ENCODE measurements at places on chromosomes 1 and 21. TPM values are rescaled to one million over a fixed set of nuclear protein-coding genes. Genes with fewer than 3 reads are reported as not detected.

GRCh38 chr1:231591466-231591865 lies 35.1 kb upstream of the DISC1 start:
- no peak for DNase-seq

DNA sequence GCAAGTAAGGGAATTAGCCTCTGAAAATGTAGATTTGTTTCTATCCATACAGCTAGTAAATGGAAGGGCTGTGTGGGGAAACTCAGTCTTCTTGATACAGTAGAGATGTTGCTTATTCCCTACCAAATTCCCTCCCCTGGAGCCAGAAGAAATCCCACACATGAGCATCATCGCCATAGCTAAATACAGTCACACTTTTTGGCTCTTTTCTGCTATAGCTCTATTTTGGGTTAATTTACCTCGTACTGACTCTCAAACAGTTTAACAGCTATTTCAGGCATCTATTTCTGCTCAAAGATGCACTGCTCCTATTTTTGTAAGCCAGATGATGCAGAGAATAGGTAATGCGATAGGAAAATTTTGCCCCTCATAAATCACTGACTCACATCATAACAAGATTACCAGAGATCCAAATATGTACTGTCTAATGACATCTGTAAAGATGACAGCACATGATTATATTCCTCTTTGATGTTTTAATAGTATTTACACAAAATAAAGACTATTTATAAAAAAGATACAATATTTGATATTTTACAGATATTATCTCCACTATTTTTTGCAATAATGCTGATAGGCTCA lies 58.6 kb downstream of the XCL1 start:
- DNase-seq: no peak

Gene TENT5C
- 4.7 TPM for total RNA-seq

DNA sequence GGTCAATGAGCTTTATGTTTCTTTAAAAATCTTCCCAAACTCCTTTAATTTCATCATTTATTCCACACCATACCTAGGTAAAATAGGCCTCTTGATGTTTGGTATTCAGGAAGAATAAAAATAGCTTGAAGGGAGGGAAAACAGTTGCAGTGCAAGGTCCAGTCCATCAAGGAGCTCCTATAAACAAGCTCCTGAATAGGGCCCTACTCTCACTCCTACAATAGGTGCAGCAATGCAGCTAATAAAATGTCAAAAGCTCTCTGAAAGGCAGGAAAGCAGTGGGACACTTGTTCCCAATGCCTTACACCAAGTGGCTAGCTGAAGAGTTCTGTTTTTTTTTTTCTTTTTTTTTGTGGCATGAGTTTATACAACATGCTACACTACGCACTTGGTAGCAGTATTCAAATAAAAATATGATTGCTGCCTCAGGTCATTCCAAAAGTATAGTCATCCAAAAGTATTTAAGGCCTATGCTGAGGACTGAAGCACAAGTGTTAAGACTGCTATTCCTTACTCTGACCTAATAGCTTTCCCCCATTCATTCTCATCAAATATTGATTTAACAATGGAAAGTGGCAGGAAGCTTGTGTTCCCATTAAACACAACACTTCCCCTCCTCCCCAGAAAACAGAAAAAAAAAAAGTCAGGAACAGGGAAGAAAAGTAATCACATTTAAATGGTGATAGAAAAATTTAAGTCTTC lies 9.8 kb downstream of the TEX38 start:
- no peak for DNase-seq

Gene MR1
- total RNA-seq: 0.62 TPM

DNA sequence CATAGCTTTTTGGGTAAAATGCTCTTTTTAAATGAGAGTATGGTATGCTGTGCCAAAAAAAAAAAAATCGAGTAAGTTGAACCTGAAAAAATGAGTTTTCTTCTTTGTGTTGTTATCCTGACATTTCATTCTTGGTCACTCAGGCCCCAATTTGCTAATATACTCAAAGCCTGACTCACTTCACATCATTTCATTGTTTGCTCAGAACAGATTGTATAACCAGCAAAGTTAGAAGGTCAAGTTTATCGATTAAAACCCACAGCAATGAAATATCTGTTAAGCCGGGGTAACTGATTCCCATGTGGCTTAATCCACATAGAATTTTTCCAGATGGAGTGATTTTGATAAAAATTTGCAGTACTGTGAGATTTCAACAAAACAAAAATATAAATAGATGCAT lies 363.7 kb downstream of the NEGR1 start:
- no peak for DNase-seq

Data from occipital lobe (tissue), 3 donors.